ENCODE measurements at places on chromosomes 12 and 14.

DNA sequence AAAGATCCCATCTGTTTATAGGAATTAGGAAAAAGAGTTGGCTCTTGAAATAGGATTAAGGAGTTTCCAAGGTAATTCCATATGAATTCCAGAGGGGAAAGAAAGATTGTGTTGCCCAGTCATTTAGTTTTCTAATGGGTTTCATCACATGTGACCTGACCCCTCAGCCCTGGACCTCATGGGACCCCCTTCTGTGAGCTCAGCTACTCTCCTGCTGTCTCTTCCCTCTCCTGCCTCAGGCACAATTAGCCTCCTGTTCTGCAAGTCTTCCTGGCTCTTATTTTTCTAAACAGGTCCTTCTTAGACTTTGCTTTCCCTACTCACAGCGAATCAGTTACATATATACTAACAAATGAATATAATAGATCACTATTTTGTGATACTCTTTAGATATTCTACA is 237.7 kb downstream of the TRHDE start:
- no peak for DNase-seq

- DNase-seq, result no peak
These were observed 22.9 kb downstream of the HIP1R start for GRCh38 chr12:122858171-122858570.

DNA sequence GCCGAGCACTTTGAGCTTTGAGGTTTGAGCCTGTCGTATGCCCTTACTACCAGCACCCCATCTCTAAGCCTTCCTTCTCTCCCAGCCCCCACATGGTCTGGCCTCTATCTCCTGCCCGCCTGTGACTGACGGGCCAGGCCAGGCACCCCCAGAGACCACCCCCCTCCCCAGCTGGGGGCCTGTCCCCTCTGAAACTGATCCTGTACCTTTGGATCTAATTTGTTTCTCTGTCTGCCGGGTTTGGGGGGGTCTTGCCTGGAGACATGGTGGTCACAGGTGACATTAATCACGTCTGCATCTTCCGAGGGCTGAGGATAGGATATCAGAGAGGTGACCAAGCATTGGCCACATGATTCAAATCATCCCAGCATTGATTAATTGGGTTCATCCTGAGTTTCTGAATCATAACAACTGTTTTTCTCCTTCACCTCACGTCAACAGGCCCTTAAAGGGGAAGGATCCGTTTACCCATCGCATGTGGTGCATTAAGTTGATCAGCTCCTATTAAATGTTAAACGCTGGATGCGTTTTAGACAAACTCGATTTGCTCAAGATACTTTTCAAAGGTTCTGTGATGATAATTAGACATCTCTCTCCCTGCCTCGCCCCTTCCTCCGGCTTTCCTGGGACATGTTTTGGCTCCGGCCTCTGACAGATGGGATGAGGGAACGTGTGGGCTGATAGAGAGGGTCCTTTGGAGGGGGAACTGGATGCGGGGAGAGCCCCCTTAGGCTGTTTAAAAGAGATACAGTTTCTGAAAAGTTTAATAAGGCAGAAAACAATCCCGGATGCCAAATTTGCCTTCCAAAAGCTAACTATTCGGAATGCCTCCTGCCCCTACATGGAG is 63.3 kb upstream of the TBX3 start:
- DNase-seq, result no peak

DNA sequence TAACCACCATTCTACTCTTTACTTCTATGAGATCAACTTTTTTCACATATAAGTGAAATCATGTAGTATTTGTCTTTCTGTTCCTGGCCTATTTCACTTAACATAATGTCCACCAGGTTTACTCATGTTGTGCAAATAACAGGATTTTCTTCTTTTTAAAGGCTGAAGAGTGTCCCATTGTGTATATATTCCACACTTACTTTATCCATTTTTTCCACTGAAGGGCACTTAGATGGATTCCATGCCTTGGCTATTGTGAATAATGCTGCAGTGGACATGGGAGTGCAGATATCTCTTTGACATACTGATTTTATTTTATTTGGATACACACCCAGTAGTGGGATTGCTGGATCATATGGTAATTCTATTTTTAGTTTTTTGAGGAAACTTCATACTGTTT is 181.1 kb upstream of the HMGA2 start:
- DNase-seq, result no peak

- DNase-seq, result no peak
These were observed 122.7 kb upstream of the FAR2 start for GRCh38 chr12:29026419-29026818.

GRCh38 chr14:68733086-68733914 is 59.6 kb downstream of the ZFP36L1 start:
- DNase-seq, result peak; percentile 32

GRCh38 chr12:130126023-130126432 is 36.2 kb upstream of the FZD10 start:
- no peak for DNase-seq

- DNase-seq, result no peak
These were observed 312.2 kb downstream of the SSPN start for GRCh38 chr12:26507613-26508012.

- no peak for DNase-seq
These were observed at the start of gene BCL2L14 for GRCh38 chr12:12070674-12071656. Gene BCL2L14 (plus strand): TSS chr12:12070939. CDS start chr12:12079306, 8,367 bp downstream.

GRCh38 chr14:89477391-89477790 is 60.4 kb upstream of the FOXN3 start:
- DNase-seq, result no peak
